ENCODE measurements at places on chromosomes 5 and 9.

DNA sequence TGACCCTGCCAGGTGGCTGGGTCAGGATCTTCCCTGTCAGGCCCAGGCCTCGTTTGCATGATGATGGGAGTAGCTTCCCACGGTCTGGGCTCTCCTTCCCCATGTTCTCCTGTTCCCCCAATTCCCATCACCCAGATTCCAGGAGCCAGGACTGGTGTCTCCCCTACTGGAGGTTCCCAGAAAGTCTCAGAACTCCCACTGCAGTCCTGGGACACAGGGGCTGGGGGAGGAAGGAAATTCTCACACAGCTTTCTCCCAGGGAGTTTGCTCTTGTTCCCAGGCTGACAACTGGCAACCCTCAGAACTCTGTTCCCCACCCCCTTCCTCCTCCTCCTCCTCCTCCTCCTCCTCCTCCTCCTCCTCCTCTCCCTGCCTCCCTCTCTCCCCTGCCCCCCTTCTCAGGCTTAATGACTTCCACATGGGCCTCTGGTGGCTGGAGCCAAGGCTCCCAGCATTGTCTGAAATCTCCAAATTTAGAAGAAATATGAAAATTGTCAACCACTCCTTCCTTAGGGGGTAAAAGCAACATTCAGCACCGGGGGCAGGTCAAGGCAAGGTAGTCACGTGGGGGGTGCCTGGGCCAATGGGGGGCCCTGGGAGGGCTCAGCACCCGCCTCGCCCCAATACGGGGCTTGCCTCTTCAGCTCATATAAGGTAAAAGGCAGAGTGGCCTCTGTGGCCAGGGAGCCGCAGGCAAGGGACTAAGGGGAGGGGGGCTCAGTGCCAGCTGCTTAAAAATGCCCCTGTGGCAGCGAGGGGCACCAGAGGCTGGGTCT is 27.3 kb upstream of the IL17B start:
- peak; percentile 92 for DNase-seq

DNA sequence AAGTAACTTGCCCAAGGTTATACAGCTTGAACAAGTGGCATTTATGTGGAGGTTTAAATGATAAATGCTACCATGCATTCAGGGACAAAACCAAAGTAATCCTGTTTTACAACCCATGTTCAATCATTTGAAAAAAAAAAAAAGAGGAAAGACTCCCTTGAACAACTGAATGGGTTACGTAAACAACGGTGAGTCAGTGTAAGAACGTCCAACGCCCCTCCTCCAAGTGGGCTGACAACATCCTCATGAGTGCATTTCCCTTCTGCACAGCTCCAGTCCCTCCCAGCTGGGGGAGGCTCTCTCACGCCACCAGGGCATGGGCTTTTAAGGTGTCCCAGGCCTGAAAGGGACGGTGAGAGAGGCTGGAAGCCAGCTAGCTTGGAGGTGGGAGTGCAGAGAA is 90.0 kb downstream of the PRRT1B start:
- peak; percentile 98 for DNase-seq

DNA sequence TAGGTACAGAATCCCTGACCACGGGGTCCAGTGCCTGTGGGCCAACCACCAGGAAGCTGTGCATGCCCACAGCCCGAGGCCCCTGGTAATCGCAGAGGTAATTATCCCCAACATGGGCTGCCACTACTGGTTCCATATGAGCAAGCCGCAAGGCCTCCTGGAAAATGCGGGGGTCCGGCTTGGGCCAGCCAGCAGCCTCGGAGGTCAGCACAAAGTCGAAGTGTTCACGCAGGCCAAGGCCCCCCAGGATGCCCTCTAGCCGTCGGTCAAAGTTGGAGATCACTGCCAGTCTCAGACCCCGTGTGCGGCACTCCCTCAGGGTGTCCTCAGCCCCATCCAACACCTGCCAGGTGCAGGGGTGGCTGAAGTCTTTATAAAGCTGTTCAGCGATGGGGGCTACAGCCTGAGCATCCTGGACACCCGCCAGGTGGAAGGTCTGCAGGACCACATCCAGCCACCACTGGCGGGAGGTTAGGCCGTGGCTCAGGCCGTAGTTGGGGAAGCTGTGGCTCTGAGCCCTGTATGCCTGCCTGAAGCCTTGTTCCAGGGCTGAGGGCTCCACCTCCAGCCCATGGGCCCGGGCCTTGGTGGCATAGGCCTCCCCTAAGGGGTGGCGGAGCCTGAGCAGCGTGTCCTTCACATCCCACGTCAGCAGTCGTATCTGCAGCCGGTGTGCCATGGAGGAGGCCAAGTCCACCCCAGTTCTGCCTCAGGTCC is 3.0 kb downstream of the HDHD3 start:
- DNase-seq: no peak

DNA sequence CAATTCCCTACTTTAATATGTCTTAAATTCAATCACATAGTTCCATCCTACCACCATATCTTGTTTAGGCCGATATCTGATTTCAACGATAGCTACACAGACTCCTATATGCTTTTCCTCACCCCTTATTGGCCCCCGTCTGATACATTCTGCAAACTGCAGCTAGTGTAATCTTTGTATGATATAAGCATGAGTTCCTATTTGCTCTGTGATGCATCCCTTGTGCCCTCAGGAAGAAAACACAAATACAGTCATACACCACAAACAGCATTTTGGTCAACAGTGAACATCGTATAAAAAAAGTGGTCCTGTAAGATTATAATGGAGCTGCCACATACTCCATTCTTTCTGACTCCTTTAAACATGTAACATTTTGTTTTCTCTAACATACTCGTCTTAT is 837.8 kb upstream of the CDH6 start:
- no peak for DNase-seq

DNA sequence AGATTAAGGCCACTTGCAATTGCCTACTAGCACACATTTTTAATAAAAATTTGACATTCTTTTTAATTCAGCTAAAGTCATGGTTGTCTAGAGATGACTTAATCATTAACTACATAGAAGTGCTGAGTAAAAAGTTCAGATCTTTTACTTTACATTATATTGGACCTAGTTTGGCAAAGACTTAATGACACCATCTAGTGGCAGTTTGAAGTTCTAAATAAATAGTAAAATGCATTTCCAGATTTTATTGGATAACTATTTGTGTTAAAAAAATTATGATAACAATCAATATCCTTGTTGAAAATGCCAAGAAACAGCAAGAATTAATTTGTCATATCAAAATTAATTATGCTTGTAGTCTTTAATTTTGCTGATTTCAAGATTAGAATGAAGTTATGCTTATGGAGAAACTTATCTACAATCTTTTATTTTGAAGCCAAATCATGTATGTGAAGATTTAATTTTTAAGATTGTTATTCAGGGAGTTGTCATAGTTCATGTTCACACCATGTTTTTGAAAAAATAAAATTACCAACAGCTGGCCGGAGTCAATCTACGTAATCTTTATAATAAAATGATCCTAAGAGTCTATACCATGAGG is 69.6 kb upstream of the PJA2 start:
- peak; percentile 56 for DNase-seq

DNA sequence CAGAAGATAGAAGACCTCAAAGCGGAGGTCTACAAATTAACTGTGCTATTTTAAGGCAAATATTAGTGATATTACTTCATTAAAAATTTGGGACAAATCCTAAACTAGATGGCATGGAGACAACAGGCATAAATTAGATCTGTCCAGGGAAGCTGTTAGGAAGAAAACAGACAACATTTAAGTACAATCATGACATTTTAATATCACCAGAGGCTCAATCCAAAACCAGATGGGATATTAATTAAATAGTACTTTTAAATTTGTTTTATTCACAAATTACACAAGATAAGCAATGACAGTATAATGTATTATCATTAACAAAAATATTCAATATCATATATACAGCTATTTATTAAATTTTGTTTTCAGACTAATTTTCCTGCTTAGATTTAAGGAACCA is 161.1 kb downstream of the AP3B1 start:
- DNase-seq: no peak

DNA sequence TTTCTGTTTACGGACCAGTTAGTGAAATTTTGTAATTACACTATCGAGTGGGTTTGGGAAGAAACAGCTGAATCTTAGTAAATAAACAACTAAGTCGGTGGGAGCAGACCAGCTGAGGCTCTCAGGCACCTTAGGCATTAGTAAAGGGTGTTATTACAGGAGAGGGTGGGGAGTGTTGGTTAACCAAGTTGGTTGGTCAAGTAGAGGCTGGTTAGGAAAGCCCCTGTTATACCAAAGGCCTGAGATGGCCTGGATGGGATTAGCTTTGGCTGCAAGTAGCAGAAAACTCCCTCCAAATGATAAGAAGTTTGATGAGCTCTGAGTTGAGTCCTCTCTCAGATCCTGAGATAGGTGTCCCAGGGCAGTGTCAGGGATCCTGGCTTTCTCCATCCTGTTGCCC is 81.3 kb downstream of the PPARGC1B start:
- no peak for DNase-seq

DNA sequence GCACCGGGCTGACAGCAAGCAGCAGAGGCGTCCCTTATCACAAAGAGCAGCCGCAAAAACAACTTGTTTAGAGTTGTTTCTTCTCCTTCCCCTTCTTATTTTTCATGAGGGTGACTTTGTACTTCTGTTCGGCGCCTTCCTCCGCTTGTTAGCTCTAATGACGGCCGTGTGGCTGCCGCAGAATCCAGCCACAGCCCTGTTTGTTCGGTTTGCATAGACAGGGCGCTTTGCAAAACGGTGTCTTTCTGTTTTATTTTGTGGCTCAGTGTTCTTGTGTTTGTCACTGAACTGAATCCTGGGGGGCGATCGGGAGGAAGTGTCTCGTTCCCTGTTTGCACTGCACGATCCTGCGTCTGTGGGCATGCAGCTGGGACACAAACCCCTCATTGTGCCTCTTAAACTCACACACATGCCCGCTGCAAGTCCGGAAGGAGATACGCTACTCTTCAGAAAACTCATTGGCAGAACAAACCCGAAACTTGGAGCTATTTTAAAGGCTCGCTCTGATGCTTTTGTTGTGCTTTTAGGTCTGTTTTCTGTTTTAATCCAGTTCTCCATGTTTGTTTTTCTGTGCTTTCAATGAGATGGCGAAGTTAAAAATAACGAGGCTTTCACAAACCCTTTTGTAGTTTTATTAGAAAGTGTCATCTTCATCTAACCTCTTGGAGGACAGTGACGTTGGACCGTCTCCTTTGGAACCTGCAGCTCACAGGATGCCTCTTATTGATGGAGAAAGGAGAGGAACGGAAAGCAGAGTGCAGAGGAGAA is 213.9 kb downstream of the IRX2 start:
- DNase-seq: no peak

DNA sequence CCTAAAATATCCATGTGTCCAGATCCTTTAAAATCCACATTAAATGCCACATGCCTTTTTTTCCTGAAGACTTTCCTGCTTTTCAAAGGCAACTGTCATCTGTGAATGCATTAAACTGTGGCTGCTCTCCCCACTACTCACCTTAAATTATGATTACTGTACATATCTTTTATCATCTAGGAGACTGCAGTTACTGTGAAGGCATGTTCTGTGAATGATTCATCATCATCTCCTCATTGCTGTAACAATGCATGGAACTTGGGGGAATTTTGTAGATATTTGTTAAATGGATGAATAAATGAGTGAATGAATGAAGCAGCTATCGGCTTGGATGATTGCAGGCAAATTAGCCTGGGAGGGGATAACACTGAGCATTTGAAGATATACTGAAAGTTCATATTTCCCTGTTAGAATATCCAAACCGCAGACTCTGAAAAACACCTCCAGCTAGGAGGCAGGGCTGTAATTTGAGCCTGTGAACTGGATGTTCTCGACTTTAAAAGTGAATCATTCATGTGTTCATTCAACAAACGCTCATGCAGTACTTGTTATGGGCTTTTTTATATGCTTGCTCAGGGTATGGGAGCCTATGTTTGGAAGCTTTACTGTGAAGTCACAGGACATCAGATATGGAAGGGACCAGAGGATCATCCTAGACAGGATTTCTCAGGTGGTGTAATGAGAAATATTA is 519.2 kb downstream of the KIF4B start:
- DNase-seq: no peak

GRCh38 chr9:27471789-27472188 is 52.3 kb upstream of the IFNK start:
- no peak for DNase-seq

DNA sequence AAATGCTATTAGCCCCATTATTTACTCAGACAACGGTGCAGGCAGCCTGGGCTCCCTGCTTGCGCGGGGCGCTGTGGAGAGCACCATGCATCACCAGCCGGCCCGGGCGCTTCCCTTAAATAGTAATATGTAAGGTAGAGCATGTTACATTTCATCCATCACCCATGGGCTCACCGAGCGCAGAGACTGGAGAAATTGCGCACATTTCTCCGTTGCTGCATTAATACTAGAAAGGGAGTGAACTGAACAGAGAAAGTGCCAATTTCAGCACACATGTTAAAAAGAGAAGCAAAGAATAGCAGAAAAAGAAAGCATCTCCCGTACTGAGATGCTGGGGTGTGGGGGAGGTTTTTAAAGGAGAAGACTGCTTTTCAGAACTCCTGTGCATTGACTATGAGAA is 400.3 kb downstream of the ZSWIM6 start:
- peak; percentile 6 for DNase-seq

DNA sequence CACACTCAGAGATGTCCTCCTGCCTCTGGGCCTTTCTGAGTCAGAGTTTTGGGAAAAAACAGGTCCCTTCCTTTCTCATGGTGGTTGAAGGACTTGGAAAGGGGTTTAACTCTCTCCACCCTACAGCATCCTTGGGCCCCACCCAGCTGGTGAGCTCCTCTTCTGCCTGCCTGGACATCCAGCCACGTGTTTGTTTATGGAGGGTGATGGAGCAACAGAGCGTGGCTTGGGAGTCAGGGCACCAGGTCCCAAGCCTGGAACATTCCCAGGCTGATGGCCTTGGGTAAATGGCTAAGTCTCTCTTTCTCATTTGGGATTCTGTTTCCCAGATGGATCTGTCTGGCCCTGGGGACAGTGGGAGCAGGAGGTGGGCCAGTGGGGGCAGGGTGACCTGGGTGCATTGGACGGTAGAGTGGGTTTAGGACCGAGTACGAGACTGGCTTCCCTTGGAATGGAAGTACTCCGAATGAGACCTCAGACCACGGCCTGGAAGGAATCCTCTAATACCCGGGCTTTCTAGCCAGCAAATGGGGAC is 141.1 kb upstream of the IRX2 start:
- DNase-seq: no peak

GRCh38 chr9:89036891-89037290 is 45.6 kb downstream of the S1PR3 start:
- DNase-seq: no peak

- no peak for DNase-seq
Observed at GRCh38 chr9:113499876-113500497, 36.5 kb downstream of the RGS3 start.

DNA sequence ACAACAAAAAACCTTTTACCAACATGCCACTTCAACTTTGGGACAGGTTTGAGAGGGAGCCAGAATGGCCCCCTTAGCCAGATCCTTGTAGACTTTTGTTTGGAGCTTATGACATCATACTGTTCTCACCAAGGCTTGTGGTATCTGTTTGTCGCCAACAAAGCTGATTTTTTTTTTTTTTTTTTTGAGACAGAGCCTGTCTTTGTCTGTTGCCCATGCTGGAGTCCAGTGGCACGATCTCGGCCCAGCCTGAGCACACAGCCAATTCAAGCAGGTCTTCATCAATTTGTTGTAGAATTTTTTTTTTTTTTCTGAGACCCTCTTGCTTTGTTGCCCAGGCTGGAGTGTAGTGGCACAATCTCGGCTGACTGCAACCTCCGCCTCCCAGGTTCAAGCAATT is 26.4 kb upstream of the NTNG2 start:
- no peak for DNase-seq

- no peak for DNase-seq
Observed at GRCh38 chr5:2206293-2207108, 323.8 kb upstream of the IRX4 start.
